Naive thymus-derived CD8-positive, alpha-beta T cell (primary cell): ENCODE measurements at places on chromosomes 7 and 10. TPM values are rescaled to one million over a fixed set of nuclear protein-coding genes. Genes with fewer than 3 reads are reported as not detected.

DNA sequence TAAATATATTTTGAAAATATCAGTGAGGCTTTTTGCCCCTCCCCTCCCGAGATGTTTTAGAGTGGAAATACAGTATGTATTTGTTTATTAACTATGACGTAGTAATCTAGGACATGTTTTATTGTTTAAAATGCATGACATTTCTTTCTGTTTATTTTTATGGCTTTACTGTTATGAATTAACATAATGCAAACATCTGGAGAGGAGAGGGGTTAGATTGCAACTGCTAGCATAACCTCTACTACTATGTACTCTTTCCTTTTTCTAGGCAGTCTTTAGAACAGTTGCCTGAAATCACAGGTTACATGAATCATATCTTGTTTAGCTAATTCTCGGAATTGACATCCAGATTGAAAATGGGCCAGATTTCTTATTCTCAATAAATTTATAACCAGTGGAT lies 7.4 kb downstream of the BTAF1 start:
- no peak for DNase-seq

DNA sequence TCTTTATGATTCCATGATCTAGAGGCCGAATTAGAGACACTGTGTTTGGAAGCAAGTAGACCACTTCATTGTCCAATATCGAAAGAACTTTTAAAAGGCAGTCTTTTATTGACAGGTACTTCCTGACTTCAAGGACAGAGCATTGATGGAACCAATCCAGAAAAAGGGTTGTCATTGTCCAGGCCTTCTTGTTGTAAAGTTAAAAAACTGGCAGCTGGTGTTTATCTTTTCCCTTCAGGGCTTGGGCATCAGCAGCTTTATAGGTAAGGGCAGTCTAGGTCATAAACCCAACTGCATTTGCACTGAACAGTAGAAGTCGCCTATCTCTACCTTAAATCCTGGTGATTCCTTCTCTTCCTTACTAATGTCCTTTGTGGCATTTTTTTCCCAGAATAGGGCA lies 95.6 kb downstream of the ST7 start:
- no peak for DNase-seq

DNA sequence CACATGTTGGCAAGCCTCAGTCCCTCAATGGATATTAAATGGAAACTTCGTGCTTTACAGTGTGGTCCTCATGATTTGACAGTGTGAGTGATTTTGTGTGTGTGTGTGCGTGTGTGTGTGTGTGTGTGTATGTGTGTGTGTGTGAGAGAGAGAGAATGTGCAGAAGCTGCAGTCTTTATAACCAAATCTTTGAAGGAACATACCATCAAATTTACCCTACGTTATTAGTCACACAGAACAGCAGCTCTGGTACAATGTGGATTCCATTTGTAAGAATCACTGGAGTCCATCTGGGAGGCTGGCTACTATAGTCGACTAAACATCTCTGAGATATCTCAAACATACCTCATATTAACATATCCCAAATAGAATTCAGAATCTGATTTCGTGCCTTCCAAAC lies 928.0 kb upstream of the POT1 start:
- no peak for DNase-seq

DNA sequence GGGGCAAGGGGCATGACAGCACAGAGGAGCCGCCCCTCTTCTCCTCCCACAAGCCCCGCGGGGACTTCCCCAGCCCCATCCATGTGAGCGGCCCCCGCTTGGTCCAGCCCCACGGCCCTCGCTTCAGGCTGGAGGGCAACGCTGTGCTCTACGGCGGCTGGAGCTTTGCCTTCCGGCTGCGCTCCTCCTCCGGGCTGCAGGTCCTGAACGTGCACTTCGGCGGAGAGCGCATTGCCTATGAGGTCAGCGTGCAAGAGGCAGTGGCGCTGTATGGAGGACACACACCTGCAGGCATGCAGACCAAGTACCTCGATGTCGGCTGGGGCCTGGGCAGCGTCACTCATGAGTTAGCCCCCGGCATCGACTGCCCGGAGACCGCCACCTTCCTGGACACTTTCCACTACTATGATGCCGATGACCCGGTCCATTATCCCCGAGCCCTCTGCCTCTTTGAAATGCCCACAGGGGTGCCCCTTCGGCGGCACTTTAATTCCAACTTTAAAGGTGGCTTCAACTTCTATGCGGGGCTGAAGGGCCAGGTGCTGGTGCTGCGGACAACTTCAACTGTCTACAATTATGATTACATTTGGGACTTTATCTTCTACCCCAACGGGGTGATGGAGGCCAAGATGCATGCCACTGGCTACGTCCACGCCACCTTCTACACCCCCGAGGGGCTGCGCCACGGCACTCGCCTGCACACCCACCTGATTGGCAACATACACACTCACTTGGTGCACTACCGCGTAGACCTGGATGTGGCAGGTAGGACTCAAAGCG lies 5.1 kb downstream of the AOC1 start:
- DNase-seq, result no peak

- no peak for DNase-seq
Measured at GRCh38 chr7:105173586-105173985, 159.6 kb downstream of the KMT2E start.

DNA sequence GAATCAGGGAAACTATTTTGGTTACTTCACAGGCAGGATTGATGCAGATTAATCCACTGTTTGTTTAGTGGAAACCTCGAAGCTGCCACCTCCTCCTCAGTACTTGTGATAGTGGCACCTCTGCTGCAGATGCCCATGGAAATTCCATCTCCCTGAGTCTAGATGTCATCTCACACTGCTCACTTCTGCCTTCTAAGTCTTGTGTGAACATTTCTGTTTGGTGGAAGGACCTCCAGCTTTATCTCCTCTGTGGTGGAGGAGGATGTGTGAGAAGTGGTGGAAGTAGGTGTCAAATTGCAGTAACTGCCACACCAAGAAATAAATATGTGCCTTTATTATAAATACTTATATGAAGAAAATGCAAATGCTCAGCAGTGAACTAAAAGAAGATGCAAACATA lies 25.8 kb upstream of the GPR141 start:
- no peak for DNase-seq

- DNase-seq, result no peak
Measured at GRCh38 chr7:66617295-66617694, 11.4 kb upstream of the KCTD7 start.

DNA sequence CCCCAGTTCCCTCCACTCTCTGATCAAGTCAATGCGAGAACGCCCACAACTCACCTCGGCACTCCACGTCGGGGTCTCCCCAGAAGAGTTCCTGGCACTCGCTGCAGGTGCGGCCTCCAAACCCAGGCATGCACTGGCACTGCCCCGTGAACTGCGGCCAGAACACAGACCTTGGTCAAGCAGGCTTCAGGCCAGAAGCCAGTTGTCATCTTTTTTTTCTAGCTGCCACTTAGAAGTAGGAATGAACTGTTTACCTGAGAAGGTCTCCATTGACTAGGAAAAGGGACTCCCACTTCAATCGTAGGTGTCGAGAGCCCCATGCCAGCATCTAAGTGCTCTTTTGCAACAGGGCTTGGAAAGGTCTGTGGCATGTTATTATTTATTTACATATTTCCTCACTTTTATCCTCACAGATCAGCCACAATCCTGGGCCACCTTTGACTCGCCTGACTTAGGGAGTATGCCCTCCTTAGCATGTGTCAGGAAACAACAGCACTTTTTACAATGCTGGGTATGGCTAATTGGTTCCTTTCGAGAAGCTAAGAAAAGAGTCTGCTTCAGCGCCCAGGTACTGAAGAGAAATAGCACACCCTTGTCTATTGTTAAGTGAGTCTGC lies 51.7 kb downstream of the LAMB1 start:
- no peak for DNase-seq

DNA sequence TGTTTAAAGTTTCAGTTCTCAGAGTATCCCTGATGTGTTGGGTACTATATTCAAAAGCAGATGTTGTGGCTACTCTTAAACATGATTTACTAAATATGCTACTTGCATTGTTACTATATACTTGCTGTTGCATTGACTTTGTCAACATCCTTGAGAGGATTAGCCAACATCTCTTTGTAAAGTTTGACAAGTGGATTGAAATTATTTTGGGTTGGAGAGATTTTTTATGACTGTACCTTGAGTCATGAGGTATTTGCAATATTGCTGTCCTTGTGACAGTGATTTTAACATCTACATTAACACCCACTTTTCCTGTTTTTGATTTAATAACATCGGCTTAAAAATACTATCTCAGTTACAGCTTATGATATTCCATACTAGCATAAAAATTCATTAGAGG lies 31.9 kb downstream of the MRC1 start:
- no peak for DNase-seq

DNA sequence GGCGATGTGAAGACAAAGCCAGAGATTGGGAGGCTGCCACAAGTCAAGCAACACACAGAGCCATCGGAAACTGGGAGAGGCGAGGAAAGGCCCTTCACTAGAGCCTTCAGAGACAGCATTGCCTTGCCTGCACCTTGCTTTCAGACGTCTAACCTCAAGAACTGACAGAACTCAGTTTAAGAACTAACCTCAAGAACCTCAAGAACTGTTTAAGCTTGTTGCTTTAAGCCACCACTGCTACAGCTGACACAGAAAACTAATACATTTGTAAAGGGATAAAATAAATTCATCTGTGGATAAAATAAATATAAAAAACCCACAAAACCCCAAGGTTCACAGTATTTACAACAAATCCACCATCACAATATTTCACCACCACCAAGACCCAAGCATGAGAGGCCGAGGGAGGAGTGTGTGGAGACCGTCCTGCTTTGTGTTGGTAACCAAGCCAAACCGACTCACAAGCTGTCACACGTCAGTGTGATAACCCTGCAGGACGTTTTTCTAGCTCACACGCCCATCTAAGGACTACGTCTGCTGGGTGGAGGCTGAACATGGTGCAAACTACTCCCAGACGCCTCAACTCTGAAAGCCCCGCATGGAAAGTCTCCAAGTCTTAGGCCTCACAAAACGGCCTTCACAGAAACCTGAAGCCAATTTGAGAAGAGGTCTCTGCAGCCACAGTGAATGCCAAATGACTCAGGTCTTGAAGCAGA lies 116.8 kb downstream of the ABLIM1 start:
- DNase-seq, result peak; percentile 93

DNA sequence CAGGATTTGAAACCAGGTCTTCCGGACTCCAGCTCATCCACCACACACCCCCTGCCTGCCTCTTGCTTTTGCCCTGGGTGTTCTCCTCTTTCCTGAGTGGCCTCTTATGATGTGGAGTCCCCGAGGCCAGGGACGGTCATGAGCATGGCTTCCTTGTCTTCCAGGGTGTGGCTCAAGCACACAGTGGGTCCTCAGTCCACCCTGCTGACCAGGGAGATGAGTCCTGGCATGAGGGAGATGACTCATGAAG lies 32.8 kb downstream of the DNAJB12 start:
- DNase-seq, result no peak

GRCh38 chr7:108093851-108094331 lies 36.3 kb downstream of the LAMB4 start:
- no peak for DNase-seq

- DNase-seq, result no peak
Measured at GRCh38 chr7:25646726-25647413, 418.6 kb upstream of the NPVF start.

CNTNAP2 gene
- total RNA-seq, result 1.5 TPM

TAC1 gene
- total RNA-seq, result not detected

ANXA7 gene
- 112 TPM for total RNA-seq

ZNF853 gene
- 9.5 TPM for total RNA-seq

FAM25A gene
- total RNA-seq, result not detected
